ENCODE measurements at places on chromosomes 2 and 18. TPM values are rescaled to one million over a fixed set of nuclear protein-coding genes. Genes with fewer than 3 reads are reported as not detected.

MIB1 gene
- 49.8 TPM for total RNA-seq

IL36G gene
- not detected for total RNA-seq

TXNDC2 gene
- not detected for total RNA-seq

ALKAL2 gene
- total RNA-seq = 0.17 TPM

CFC1 gene
- not detected for total RNA-seq

LRRTM1 gene
- total RNA-seq = not detected

COL4A3 gene
- 0.33 TPM for total RNA-seq

INHBB gene
- not detected for total RNA-seq

GTF2A1L gene
- total RNA-seq = 3.3 TPM

ABCB11 gene
- total RNA-seq = not detected

MC2R gene
- total RNA-seq = not detected

APCDD1 gene
- total RNA-seq = 17.3 TPM

KCNS3 gene
- total RNA-seq = 1.3 TPM

ALPG gene
- total RNA-seq = not detected

GDF7 gene
- 0.33 TPM for total RNA-seq

GPD2 gene
- 46.6 TPM for total RNA-seq

DCC gene
- not detected for total RNA-seq

CRACDL gene
- not detected for total RNA-seq

HOXD3 gene
- not detected for total RNA-seq

RFTN2 gene
- 10.2 TPM for total RNA-seq

SP140L gene
- 10.9 TPM for total RNA-seq

LIPG gene
- total RNA-seq = 0.50 TPM

TGFA gene
- not detected for total RNA-seq

RUFY4 gene
- not detected for total RNA-seq

REEP1 gene
- total RNA-seq = not detected

All from fibroblast of lung (primary cell).